Stimulated activated CD4-positive, alpha-beta T cell treated with anti-CD3 and anti-CD28 coated beads, Interleukin-1b, Interleukin-23, amount 100 ng/mL, for 1 hour (primary cell): ENCODE measurements at places on chromosomes 11 and 22.

DNA sequence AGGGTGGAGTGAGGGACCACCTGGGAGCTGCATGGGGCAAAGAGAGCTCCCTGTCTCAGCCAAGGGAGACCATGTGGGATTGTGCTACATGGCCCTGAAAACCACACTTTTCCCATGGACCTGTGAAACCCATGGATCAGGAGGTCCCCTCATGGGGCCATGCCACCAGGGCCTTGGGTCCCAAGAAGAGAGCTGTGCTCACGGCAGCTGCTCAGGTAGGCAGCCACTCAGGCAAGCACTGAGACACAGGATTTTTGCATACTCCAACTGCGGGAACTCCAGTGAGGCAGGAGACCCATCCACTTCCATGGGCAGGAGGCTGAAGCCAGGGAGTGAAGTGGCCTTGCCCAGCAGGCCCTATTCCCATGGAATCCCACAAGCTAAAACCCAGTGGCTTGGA is 190.0 kb downstream of the KCNA4 start:
- no peak for DNase-seq

- DNase-seq: no peak
Measured at GRCh38 chr11:43200031-43200430, 111.8 kb upstream of the API5 start.

DNA sequence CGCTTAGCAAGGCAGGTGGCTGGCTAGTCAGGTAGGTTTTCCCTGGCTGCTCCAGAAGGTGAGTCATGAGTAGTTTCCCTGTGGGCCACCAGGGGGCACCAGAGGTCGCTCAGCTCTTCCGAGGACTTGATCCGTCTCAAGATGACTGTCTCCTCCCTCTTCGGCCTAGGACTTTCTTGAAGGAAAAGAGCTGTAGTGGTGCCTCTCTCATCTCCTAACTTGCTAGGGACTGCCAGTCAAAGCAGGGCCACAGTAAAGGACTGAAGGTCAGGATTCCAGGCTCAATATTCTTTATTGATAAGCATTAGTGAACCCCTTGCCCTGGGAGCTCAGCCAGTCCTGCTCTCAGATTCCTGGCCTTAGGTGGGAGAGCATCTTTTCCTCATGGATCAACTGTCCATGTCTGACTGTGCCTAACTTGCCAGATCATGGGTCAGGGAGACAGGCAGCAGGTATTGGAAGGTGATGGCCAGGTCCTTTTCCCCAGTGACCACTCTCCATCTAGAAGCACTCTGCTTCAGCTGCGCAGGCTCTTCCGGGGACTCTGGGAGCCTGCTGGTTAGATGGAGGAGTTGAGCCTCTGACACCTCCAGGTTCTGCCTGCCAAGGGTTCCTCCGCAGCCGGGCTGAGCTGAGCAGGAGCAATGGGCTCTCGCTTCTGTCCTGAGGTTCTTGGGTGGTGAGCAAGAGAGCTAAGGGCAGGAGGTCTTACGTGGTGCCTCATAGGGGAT is 1.9 kb downstream of the POLD4 start:
- peak; percentile 41 for DNase-seq

- no peak for DNase-seq
Measured at GRCh38 chr11:66391322-66391721, 19.8 kb upstream of the SLC29A2 start.

GRCh38 chr22:17307566-17307965 is 61.7 kb upstream of the CECR2 start:
- no peak for DNase-seq

DNA sequence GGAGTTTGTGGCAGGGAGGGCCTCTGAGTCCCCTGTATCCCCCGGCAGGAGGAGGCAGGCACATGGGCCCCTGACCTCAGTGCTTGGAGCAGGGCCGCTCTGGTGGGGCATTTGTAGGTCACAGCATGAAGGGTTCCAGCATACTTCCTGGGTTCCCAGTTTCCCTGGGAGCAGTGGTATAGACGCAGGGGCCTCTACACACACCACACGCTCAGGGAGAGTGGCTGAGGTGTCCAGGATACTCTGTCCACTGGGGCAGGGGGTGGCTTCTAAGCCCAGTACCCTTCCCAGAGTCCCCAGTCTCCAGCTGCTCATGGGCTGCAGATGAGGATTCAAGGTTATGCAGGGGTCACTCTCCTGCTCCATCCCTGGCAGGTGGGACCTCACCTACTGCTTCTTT is 6.1 kb downstream of the LSP1 start:
- DNase-seq: no peak

DNA sequence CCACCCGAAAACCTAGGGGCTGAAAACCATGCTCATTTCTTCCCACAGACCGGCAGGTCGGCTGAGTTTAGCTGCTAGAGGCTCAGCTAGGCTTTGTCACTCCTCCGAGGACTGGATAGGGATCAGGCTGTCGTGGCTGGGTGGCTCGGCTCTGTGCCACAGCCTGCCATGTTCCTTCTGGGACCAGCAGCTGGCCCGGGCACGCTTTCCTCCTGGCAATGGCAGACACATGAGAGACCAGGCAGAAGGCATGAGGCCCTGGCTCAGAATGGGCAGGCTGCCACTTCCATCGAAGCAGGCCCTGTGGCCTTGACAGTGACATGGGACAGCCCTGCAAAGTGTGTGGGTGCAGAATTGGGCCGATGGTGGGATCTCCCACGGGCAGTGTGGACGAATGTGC is 20.9 kb downstream of the PARVG start:
- DNase-seq: no peak

- no peak for DNase-seq
Measured at GRCh38 chr11:130737866-130738431, 178.3 kb downstream of the SNX19 start.

DNA sequence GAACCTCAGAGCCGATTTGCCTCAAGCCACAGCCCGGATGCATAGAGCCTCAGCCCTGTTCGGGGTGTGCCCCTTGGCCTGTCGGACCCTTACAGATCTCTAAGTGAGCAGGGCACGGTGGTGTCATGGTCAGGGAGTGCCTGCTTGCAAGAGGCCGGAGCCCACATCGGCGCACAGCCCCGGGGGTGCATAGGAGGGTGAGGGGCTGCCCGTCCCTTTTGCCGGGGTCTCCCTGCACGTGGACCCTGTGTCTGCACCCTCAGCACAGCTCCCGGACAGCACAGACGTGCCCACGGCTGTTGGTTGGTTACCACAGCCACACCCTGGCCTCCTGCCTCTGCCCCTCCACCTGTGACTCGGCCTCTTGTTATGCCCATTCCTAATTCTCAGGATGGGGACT is 6.5 kb downstream of the RAB36 start:
- DNase-seq: no peak

DNA sequence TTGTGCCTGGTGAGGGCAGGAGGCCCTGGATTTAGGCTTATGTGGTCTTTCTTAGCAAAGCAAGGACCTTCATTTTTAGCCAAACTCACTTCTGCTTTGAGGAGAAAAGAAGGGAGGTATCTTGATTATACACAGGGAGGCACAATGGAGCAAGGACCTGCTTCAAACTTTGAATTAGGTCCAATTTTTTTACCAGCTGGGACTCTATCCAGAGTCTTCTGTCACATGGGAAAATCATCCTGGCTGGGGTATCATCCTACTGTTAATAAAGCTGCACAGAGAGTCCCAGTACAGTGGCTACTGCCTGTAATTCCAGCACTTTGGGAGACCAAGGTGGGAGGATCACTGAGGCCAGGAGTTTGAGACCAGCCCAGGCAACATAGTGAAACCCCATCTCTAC is 87.8 kb downstream of the CWC15 start:
- DNase-seq: no peak

DNA sequence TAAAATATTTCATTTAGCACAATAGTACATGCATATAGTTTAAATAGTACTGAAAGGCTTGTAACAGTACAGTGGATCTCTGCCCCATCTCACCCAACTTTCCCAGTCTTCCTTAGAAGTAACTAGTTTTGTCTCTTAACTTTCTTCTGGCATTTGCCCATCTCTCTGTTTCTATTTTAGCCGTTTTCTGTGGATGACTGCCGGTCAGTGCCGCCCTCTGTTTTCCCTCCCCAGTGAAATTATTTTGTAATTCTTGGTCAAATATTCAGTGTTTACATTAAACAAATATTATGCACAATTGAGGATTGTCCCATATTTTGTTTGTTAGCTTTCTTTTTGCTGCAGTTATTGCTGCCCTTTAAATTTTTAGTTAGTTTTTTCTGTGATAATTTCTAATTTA is 8.3 kb downstream of the PDHX start:
- DNase-seq: no peak

DNA sequence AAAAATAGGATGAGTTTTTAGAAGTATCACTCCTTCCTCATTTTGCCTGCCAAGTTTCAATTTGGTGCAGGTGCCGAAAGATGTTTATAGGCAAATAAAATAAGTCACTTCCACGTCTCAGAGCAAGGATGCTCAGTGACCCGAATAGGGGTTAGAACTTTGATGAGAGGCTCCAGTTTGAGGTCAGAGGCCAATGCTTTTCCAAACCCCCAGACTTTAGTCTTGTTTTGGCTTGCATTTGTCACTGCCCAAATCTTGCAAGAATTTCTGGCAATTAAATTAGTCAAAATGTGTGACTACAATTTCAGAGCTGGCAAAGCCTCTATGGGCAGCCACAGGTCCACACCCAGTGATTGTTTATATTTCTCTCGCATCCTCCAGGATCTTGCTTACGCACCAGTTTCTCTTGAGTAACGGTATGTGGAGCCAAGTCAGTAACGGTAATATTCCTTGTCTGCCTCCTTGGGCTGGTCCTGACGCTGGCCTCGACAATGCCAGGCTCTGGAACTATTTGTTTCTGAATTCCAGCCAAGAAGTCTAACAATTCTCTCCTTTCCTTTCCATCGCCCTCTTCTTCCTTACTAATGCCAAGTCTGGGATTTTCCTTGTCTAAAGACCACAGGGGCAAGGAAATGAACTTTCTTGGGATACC is 9.9 kb upstream of the NUP160 start:
- DNase-seq: no peak

GRCh38 chr11:20000351-20001134 is 159.7 kb downstream of the DBX1 start:
- no peak for DNase-seq
